Cerebellar nuclear complex (tissue), 1 donor: ENCODE measurements at places on chromosomes 2 and 18.
A peak's percentile ranks its signal among the peaks of the same experiment; 100 is the strongest.

DNA sequence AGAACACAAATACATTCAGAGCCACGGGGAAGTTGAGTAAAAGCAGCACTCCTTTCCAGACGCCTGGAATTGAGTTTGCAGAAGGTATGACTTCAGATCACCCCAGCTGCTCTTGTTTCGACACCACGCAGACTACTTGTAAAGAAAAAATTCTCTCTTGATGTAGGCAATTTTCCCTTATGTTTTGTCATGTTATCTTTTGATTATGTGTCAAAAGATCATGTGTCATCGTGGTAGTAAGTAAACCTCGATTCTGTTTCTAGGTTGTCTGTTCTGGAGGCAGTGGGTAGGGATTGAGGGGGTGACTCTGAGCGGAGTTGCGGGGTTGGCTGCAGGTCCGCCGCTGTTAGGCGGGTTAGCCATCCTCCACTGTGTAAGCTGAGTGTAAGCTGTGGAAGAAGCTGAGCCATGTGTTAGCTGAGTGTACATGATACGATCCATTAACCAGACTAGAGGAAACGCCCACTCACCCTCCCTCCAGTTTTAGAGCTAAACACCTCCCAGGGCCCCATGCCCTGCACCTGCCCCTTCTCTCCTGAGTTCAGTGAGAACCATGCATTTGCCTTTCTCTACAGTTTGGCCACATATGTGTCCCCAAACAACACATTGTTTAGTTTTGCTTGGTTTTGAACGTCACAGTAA lies 181.8 kb downstream of the SNTG2 start:
- no peak for DNase-seq

- DNase-seq = no peak
These were observed 6.8 kb downstream of the ESPNL start for GRCh38 chr2:238106698-238107524.

DNA sequence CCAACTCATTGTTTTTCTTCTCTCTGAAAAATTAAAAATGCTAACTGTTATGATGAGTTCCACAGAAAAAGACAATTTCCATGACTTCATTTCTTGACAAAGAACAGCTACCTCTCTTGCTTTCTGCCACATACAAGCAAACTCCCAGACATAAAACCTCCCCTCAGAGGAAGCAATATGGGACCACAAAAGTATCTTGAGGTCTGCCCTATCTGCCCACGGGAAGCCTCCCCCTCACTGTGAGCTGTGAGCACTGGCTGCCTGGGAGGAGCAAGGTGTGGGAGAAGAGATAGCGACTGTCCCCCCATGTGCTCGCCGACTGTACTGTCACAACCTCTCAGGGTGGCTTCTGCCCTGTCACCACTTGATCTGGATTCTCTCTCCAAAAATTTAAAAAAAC lies 69.7 kb upstream of the NRP2 start:
- DNase-seq = no peak

DNA sequence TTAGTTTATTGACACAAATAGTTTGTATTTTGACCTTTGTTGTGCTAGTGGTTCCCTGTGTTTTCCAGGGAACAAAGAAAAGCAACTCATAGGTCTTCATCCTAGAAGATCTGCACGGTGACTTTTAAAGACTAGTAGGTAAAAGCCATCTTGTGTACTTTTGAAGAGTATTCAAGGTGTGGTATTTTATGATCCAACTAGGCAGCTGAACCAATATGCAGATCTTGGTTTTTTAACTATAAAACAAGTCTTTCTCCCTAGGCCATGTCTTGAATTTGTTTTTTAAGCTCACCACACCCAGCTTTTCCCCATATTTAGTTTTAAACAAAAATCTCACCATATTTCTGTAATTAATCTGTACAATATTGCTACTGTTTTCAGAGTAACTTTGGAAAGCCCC lies 30.0 kb upstream of the MYO1B start:
- DNase-seq = no peak

- DNase-seq = no peak
These were observed 6.7 kb downstream of the CAVIN2 start for GRCh38 chr2:191839918-191840804.

GRCh38 chr18:13629841-13630715 lies 96.3 kb downstream of the FAM210A start:
- peak; percentile 63 for DNase-seq

- DNase-seq = no peak
These were observed 54.5 kb downstream of the PRELID3A start for GRCh38 chr18:12462242-12462641.

GRCh38 chr2:216555274-216555673 lies 56.6 kb downstream of the RPL37A start:
- no peak for DNase-seq

- DNase-seq = no peak
These were observed 1073.0 kb downstream of the TDRD15 start for GRCh38 chr2:22196806-22197205.

DNA sequence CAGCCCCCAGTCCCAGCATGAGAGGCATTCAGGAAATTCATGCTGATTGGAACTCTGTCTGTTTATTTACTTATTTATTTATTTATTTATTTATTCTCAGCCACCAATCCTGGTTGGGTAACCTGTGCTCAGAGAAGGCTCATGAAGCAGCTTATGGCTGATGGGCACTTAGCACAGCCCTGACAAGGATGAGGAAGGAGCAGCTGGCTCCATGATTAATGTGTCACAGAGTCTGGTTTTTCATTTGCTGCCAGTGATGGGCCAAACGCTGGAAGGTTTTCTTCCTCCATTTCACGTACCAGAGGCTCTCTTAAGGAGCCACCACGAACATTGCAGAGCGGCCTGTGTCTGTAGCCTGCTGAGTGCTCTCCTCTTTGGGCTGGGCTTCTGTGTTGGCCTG lies 28.3 kb upstream of the KCNS3 start:
- DNase-seq = no peak

- no peak for DNase-seq
These were observed 16.9 kb upstream of the ZCCHC2 start for GRCh38 chr18:62505669-62506494.

- DNase-seq = peak; percentile 18
These were observed 14.6 kb upstream of the LAPTM4A start for GRCh38 chr2:20065885-20066602.

DNA sequence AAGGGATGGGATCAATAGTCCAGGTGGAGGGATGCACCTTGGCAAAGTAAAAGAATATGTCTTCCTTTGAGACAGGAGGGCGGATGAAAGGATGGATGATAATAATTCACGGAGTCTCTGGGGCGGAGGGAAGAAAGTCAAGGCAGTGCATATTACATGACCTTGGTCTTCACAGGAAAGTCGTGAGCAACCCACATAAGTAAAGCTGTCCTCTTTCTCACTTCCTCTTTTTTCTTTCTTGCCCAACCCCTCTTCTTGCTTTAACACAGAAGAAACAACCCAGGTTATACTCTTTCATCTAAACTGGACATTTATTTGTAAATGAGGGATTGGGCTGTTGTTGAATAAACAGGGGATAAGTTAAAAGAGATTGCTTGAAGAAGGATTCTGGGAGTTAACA lies 168.7 kb upstream of the SKOR2 start:
- no peak for DNase-seq

DNA sequence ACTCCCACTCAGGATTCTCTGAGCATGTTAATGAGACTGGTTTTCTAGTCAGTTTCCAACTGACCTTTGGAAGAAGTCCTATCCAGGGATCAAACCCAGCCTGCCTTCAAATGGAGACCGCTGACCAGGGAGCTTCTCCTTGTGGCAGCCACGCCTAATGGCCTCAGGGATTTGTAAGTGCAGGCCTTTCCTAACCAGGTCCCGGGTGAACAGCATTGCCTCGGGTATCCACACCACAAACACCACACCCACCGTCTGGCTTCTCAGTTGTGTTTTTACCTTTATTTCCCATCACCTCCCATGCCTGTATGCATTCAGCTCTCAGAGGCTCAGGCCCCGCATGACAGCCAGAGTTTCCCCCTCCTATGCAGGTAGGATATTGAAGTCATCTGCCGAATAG lies 406.3 kb upstream of the HS6ST1 start:
- no peak for DNase-seq

DNA sequence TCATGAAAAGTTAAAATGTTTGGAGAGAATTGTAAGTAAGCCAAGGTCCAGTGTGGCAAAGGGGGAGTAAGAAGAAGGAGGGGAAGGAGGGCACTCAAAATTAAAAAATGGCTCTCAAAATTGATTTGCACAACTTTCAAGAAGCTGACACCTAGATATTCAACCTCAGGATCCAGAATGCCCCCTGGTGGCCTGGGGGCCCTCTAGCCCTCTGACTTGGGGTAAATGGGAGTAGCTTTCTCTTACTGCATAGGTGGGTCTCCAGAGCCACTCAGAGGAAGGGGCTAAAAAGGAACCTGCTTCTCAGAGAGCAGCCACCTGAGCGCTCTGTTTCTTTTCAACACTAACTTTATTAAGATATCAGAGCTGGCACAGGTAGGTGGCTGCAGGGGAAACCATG lies 968.5 kb downstream of the BCL11A start:
- no peak for DNase-seq

DNA sequence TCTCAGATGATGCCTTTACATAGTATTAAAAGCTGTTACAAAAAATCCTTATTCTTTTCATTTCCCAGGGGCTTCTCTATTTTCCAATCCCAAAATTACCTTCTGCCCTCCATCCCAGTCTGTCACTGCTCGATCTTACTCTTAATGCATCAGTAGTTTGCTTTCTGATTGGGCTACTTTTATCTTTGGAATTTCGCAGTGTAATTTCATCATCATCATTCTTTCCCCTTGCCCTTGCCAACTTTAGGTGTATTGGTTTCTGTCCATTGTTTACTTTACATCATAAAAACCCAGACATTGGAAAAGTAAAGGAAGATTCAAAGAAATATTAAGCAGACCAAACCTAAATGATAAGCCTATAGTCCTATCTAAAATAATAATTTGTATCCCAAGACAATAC lies 457.2 kb downstream of the PIK3C3 start:
- no peak for DNase-seq

GRCh38 chr2:231036131-231036530 lies 1.2 kb upstream of the C2orf72 start:
- DNase-seq = no peak

DNA sequence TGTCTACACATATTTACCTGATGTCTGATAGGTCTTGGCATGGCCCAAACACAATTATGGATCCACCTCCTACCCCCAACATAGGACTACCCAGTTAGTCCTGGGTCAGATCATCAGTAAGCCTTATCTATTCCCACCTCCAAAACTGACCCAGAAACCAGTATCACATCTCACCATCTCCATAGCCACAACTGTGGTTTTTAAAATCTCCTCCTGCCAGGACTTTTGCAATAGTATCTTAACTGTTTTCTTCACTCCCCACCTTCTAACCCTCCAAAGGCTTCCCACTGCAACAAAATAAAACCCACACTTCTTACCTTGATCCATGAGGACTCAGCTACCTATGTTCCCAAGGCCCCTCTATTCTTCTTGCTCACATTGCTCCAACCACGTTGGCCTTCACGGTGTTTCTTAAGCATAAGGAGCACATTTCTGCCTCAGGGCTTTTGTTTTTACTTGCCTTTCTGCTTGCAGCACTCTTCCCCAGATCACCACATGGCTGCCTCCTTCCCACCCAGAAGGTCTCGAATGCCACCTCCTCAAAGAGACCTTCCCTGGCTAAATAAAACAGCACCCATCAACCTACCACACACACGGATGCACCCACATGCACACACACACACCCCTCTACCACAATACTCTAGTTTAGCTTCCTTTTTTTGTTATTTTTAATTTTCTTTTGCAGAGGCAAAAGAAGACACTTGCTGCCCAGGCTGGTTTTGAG lies 125.9 kb upstream of the SLC1A4 start:
- no peak for DNase-seq

GRCh38 chr2:44836174-44836573 lies 105.3 kb upstream of the SIX3 start:
- no peak for DNase-seq

DNA sequence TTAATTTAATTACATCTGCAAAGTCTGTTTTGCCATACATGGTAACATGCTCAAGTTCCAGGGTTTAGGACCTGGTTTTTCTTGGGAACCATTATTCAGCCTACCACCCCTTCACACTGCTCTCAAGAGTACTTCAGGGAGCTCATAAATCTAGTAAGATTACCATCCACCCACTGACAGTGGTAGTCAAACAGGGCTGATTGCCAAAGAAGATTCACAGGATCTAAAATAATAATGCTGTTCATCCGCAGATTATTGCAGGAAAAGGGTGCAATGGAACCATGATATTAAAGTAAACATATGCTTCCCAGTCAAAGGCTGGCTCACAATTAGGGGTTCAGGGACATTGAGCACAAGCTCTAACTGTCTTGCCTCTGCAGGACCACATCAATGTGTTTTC lies 148.0 kb upstream of the CYRIA start:
- no peak for DNase-seq

- no peak for DNase-seq
These were observed 561.2 kb upstream of the CNTNAP5 start for GRCh38 chr2:123463886-123464285.

DNA sequence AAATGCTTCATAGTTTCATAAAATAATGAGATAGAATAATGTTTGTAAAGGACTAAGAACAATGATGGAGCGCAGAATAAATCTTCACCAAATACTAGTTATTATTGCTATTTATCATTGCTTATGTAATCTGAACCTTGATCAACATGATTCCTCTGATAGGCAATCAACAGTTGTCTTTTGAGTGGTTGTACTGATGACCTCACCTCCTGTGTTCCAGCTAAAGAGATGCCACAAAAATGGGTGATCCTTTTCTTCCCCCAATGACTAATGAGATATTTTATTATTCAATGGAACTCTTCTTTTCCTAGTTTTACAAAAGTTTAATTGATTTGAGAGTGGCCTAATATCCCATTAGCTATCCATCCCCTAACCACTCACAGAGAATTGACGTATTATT lies 784.0 kb upstream of the FSHR start:
- no peak for DNase-seq

DNA sequence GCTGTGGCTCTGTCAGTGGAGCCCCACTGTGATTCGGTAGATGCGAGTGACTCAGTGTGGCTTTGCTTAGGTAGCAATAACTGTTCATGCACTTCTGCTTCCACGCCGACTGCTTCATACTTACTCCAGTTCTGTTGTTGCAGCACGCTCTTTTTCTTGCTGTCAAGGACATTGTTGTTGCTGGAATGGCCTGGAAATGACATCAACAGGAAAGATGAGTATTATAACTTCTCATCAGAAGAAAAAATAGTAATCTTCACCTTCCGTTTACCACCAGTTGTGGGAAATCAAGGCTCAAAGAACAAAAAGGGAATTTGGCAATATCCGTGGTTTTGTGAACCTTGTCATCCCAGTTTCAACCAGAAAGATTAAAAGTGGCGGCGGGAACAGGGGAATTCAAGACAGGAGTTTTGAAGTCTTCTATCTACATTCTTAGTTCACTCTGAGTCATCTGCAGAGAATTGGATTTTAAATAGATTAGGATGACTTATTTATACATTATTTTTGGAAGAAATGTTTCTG lies 8.3 kb downstream of the TM4SF20 start:
- DNase-seq = no peak
